GM12865 (cell line): ENCODE measurements at places on chromosomes 2 and 18.

DNA sequence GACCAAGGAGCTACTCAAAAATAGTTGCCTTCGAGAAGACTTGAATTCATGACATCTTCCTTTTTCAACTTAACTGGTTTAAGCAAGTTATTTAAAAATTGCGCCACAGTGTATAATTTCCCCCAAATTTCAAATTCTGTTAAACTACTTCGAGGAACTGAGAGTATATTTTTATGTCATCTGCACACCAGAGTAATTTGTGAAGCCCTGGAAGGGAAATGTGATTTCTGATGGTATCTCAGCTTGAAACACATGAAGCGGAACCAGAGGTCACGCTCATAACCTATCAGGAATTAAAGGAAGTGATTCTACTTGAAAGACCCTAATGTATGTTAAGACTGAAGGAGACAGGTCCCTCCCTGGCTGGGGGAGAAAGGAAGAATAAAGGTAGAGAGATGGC lies 33.9 kb upstream of the DARS1 start:
- peak; percentile 69 for DNase-seq

GRCh38 chr2:146461068-146461467 lies 1383.8 kb upstream of the ACVR2A start:
- DNase-seq = no peak

- DNase-seq = no peak
These were observed 755.7 kb upstream of the HS6ST1 start for GRCh38 chr2:129074298-129074920.

- DNase-seq = peak; percentile 7
These were observed 49.9 kb upstream of the PNPT1 start for GRCh38 chr2:55743583-55743982.

GRCh38 chr2:237956402-237956736 lies 10.4 kb upstream of the UBE2F start:
- no peak for DNase-seq

GRCh38 chr18:67938660-67939059 lies 422.1 kb upstream of the DSEL start:
- no peak for DNase-seq

DNA sequence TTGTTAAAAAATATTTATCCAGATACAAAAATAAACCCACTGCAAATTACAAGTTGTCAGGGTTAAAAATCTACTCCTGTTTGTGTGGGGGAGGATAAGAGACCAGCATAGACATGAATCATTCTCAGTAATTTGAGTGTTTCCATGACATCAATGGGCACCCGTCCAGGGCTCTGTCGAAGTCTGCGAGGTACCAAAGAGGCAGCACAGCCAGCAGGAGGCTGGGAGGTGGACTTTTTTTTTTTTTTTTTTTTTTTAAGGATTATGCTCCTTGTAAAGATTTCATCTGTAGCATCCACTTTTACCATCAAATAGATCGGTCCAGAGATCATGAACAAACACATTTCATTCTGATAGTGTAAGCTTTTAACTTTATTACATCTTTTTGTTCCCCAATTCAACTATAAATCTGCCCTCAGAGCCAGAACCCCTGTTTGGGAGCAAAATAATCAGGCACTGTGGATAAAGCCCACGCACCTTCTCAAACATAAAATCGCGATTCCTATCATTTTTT lies 182.0 kb downstream of the TCF4 start:
- DNase-seq = no peak

GRCh38 chr18:76914314-76914713 lies 92.0 kb downstream of the ZNF236 start:
- DNase-seq = peak; percentile 20

DNA sequence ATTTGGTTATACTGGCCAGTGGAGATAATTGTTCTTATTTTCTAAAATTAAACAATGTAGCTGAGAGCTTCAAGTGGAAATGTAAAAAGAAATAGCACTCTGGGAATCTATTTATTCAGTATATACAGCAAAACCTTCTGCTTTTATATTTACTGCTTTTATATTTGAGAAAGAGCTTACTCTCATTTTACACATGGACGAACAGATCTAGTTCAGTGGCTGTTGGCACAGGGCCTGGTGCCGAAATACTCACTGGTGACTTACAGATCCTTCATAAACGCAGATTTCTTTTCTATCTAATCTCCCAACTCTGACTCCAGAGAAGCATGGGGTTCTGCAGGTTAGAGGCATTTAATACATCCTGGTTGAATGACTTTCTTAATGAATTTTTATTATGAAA lies 266.2 kb downstream of the ASXL3 start:
- no peak for DNase-seq

DNA sequence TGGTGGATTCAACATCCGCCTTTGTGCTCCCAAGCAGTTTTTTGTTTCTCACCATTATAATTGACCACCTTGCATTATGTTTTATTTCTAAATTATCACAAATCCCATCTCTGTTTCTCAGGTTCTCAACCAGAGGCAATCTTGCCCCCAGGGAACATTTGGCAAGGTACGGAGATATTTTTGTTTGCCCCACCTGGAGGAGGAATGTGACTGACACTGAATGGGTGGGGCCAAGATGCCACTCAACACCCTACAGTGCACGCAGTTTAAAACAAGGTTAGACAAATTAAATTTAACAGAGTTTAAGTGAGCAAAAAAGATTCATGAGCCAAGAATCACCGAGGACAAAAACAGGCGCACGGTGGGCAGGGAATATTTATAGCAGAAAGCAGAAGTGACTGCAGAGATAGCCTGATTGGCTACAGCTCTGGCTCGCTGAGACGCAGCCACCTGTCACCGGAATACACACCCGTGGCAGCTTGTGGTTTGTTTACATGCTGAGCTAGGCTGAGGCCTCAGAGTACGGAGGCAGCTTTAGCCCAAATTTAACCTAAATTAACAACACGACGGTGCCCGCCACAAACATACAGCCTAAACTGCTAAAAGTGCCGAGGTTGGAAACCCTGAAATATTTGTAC lies 150.0 kb upstream of the ALKAL2 start:
- peak; percentile 52 for DNase-seq

DNA sequence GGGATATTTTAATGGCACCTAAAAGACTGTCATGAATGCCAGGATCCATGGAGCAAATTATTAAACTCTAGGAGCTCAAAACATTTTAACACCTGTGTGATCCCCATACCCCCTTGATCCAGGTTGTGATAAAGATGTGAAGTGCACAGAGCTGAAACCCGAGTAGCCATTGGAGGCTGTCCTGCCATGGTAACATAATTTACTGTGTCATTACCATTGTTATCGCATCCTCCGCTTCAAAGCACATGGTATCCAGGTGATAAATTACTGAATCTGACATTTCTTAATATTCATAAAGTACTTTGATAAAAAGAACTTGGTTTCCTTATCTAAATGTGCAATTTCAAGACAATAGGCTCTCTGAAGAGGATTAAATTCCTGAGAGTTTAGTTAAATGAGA lies 109.3 kb downstream of the CHST9 start:
- no peak for DNase-seq
